Midbrain (tissue), 1 donor: ENCODE measurements at places on chromosomes 6 and 20.

DNA sequence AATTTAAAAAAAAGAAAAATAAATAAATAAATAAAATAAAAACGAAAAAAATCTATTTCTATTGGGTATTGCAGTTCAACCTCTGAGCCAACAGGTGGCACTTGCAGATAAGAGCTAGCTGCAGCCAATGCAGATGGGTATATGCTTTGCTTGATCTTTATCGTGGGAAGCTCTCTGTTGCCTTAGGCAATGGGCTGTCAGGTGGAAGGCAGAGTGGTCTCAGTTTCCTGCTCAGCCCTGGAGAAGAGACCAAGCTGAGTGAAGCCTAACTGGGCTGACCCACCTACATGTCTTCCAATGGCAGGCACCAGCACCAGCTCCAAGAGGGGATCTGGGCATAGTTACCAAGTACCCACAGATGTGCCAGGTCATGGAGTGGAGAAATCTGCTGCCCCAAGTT is 95.0 kb downstream of the AK9 start:
- no peak for DNase-seq

DNA sequence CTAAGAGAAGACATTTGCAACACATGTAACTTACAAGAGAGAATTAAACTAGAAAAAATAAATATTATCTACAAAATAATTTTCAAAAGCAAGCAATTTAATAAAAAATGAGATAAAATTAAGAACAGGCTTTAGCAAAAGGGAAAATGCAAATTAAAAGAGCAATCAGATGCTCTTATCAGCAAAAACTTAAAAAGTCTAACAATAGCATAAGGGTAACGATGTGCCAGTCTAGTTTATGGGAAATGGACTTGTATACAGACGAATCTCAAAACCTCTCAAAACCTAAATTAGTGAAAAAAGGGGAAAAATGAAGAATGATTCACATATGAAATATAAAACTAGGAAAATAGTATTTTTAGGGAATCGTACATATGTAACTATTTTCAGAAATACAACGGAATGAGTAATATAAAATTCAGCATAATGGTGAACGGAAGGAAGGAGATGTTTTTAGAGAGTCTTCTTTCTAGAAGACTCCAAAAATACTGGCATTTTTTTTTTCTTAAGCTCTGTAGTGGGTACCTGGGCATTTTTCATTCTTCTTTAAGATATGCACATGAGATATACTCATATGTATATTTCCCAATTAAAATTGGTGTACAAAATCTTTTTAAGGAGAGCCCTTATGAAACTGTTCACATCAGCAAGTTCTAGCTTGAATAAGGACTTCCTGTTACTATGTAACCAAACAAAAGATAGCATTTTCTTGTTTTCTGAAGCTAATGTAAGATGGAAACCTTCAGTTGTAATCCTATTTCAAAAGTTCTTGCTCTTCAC is 927 bp upstream of the MANEA start:
- DNase-seq: peak; percentile 44

DNA sequence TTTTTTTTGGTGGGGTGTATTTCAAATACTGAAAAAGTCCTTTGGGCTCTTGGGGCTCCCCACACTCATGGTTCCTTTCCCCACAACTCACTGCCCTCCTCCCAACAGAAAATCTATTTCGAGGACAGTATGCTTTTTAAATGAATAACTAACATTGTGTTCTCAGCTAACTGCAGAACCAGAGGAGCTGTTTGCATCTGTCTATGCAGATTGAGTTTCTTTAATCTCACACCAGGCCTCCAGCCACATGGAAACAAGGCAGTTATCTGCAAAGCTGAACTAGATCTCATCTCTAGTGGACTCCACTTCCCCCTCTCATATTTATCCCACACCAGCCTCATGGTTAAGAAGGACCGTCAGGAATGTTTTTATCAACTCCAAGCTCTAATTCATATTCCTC is 955.1 kb downstream of the KIF16B start:
- no peak for DNase-seq

GRCh38 chr6:47714802-47715201 is 16.4 kb downstream of the ADGRF4 start:
- DNase-seq: no peak

DNA sequence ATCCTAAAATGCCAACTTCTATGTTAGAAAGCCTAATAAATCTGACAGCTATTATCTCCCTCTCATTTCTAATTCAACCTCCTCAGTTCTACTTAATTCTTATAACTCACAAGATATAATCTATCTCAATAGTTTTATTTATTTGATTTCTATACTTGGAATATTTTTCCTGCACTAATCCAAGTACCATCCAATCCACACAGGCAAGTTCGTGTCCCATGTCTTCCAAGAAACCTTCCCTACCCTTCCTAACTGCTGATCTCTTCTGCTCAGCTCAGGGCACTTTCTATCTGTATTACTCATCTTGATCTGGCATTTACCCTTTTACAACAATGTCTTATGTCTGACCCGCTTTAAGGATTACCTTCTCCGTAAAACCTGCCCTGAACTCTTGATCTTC is 18.2 kb downstream of the NCOA5 start:
- DNase-seq: no peak

GRCh38 chr20:60090631-60091030 is 132.4 kb downstream of the CDH26 start:
- DNase-seq: no peak
